Regular cardiac myocyte (primary cell): ENCODE measurements at places on chromosomes 3 and 15. TPM values are rescaled to one million over a fixed set of nuclear protein-coding genes. Genes with fewer than 3 reads are reported as not detected.

Gene CCDC80
- 526 and 1,085 TPM in 2 replicates for total RNA-seq

Gene KLHL6
- under 0.01 TPM in 2 replicates for total RNA-seq

Gene SLC24A5
- total RNA-seq, result not detected in 2 replicates

Gene ZPLD1
- 0.19 and 0.56 TPM in 2 replicates for total RNA-seq

Gene GOLGA6A
- total RNA-seq, result under 0.01 and 0.28 TPM in 2 replicates

Gene ROBO1
- total RNA-seq, result 57.3 and 80.6 TPM in 2 replicates

Gene SAXO2
- 0.38 and 1.1 TPM in 2 replicates for total RNA-seq

Gene ITIH1
- 0.56 TPM in 1 of 2 replicates, not detected in the other for total RNA-seq

Gene ZDHHC19
- total RNA-seq, result not detected in 2 replicates

Gene LEKR1
- 0.38 and 8.5 TPM in 2 replicates for total RNA-seq

Gene OTOL1
- total RNA-seq, result not detected in 2 replicates

Gene P3H2
- 37.2 and 56.0 TPM in 2 replicates for total RNA-seq

Gene NAA50
- total RNA-seq, result 204 and 242 TPM in 2 replicates

Gene PHC3
- 14.2 and 25.4 TPM in 2 replicates for total RNA-seq

Gene AQP9
- under 0.01 TPM in 1 of 2 replicates, not detected in the other for total RNA-seq

Gene GABRA5
- total RNA-seq, result 0.28 TPM in 1 of 2 replicates, not detected in the other

Gene BOC
- total RNA-seq, result 1.3 and 6.5 TPM in 2 replicates

Gene C3orf49
- not detected in 2 replicates for total RNA-seq

Gene ZDHHC23
- 3.1 and 3.5 TPM in 2 replicates for total RNA-seq

Gene SERINC4
- not detected in 2 replicates for total RNA-seq

Gene LIPC
- total RNA-seq, result under 0.01 and 0.85 TPM in 2 replicates

Gene KLHL40
- not detected in 2 replicates for total RNA-seq

Gene NUP210
- under 0.01 and 0.38 TPM in 2 replicates for total RNA-seq

Gene GOLGA8J
- 0.28 TPM in 1 of 2 replicates, not detected in the other for total RNA-seq

Gene CD200R1
- total RNA-seq, result under 0.01 TPM in 1 of 2 replicates, not detected in the other

Gene SLC28A2
- total RNA-seq, result under 0.01 TPM in 1 of 2 replicates, not detected in the other
